Endothelial cell of umbilical vein (primary cell): ENCODE measurements at places on chromosomes 16 and 17. TPM values are rescaled to one million over a fixed set of nuclear protein-coding genes. Genes with fewer than 3 reads are reported as not detected.

- DNase-seq: no peak
Observed at GRCh38 chr16:51697454-51697853, 546.4 kb upstream of the SALL1 start.

GRCh38 chr17:82304826-82305726 is 12.3 kb downstream of the CD7 start:
- no peak for DNase-seq

- DNase-seq: no peak
Observed at GRCh38 chr17:4134721-4135120, 8.1 kb downstream of the ZZEF1 start.

GRCh38 chr16:6032438-6032837 is 934.8 kb upstream of the EEF2KMT start:
- no peak for DNase-seq

DNA sequence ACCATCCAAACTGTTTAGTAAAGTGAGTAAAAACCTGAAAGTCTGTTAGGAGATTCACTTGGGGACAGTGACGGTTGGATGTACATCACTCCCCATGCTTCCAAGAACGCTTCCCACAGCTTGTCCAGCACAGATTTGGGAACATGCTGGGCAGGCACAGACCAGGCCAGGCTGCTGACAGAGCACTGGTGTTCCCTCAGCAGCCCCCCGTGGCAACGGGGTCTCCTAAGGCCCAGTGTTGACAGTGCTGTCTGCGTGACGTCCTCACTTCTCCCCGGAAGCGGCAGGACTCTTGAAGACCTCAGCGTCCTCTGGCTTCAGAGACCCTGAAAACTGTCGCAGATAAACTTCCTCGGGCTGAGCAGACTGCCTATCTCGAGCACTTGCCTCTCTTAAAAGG is 8.9 kb upstream of the TRPV3 start:
- no peak for DNase-seq

The SOX8 gene
- 0.42 and 0.53 TPM in 2 replicates for total RNA-seq

- DNase-seq: no peak
Observed at GRCh38 chr17:2468270-2468669, 43.4 kb downstream of the METTL16 start.

GRCh38 chr17:76732734-76733617 is 4.2 kb downstream of the SRSF2 start:
- DNase-seq: no peak

The SLC16A11 gene
- total RNA-seq: 0.53 and 0.95 TPM in 2 replicates

GRCh38 chr16:66476328-66477027 is 49.4 kb downstream of the BEAN1 start:
- DNase-seq: no peak

- no peak for DNase-seq
Observed at GRCh38 chr17:40564195-40564882, 933 bp downstream of the CCR7 start.

GRCh38 chr17:18261146-18261515 is 669 bp downstream of the MIEF2 start:
- DNase-seq: peak; percentile 21

DNA sequence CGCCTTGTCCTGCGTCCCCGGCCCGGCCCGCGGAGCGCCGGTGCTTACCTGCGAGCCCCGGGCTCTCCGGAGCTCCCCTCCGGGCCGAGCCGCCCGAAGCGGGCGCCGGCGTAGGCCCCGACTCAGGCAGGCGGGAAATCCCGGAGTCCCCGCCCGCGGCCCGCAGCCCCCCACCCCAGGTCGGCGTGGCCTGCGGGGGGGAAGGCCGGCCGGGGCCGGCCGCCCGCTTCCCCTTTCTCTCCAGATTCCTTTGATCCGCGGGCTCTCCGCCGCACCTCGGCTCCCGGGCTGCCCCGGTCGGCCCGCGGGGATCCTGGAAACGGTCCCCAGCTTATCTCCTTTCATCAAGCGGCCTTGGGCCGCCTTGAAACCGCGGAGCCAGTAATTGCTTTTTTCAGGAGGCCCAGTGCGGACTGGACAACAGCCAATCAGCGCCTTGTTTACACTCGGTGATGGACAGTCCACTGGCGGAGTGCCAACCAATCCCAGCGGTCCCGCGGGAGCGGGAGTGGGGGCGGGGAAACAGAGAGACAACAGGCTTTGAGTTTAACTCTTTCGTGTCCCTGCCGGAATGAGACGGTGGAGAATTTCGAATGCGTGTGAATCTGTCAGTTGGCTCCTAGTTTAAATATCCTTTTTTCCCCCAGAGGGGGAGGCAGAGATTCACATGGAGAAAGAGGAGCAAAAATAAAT is 1.4 kb upstream of the BAHCC1 start:
- peak; percentile 99 for DNase-seq

DNA sequence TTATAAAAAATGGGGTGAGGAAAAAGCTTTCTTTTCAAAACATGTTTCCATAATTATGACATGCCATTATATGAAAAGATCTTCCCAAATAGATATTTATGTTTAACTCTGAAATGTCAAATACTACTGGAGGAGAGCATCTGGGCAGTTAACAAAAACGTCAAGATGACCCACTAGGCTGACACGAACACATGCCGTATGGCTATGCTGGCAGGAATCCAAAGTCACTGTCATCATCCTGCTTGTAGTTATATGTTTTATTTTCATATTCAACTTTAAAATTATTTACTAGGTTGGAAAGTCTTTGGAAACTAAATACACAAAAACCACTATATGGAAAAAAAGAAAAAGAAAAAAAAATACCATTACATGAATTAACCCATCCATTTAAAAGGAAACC is 27.3 kb downstream of the ANKFY1 start:
- no peak for DNase-seq

The HOXB1 gene
- not detected in 2 replicates for total RNA-seq

The GHDC gene
- 9.8 TPM in 2 replicates for total RNA-seq

The MEFV gene
- not detected in 2 replicates for total RNA-seq

DNA sequence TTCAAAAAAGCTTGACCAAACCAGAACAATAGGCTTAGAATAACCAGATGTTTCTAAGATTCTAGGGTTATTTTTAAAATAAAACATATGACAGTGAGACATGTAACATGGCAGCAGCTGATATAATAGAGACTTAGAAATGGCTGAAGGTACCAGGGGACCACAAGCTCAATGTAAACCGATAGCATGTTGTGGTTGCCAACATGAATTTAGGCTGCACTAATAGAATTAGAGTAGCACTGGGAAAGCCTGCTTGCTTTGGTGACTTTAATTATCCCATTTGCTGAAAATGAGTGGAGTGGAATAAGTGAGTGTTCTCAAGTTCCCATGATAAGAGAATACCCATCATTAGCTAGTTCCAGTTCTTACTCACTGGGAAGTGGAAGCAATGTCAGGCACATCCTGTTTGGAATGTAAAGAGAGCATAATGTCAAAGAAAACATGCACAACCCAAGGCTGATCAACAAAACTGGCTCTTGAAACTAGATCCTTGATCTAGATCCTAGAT is 621.2 kb upstream of the CDH5 start:
- DNase-seq: peak; percentile 8

DNA sequence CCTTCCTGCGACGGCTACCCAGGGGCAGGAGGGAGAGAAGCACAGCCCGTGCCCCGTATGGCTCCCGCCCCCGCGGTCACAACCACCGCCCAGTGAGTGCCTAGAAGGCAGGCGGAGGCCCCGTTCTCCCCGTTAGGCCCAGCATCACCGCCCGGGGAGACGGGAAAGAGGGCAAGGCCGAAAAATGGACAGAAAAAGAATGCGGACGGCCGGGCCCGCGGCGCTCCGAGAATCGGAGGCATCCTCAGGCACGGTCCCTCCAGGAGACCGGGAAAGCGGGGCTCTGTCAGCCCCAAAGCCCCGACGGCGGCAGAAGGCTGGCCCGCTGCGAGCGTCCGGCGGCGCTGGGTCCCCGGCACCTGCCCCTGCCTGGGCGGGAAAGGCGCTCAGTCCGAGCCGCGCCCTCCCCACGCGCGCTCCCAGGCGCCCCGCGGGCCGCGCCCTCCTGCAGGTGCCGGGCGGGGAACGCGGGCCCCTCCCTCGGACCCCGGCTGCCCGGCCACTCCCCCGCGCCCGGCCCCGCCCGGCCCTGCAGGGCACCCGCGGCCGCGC is 407 bp downstream of the MCRIP1 start:
- peak; percentile 25 for DNase-seq

The CACNG4 gene
- not detected in 2 replicates for total RNA-seq

GRCh38 chr17:12089809-12090384 is 69.2 kb downstream of the MAP2K4 start:
- DNase-seq: peak; percentile 79

- DNase-seq: peak; percentile 23
Observed at GRCh38 chr16:2516391-2517240, 2.9 kb downstream of the ATP6V0C start.

DNA sequence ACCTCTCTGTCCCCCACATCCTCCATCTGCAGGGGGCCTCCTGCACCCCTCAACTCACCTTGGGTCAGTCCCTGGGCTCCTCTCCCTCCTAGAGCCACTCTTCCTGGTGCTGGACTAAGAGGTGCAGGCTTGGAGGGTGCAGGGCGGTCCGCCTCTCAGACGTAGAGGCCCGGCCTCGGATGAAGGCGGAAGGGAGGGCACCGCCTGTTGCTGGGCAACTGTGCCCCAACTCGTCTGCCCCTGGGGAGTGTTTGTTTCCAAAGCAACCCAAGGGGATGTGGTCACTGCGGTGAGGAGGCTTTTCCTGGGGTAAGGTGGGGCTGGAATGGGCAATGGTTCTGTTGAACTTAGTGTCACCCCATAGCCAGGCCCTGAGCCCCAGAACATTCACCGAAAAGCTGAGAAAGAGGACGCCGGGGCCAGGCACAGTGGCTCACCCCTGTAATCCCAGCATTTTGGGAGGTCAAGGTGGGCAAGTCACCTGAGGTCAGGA is at the start of gene C16orf54:
Gene C16orf54 (minus strand): TSS at position 138 of the 493 bp plus-strand sequence. CDS start 1,039 bp downstream, outside the sequence.
- no peak for DNase-seq

DNA sequence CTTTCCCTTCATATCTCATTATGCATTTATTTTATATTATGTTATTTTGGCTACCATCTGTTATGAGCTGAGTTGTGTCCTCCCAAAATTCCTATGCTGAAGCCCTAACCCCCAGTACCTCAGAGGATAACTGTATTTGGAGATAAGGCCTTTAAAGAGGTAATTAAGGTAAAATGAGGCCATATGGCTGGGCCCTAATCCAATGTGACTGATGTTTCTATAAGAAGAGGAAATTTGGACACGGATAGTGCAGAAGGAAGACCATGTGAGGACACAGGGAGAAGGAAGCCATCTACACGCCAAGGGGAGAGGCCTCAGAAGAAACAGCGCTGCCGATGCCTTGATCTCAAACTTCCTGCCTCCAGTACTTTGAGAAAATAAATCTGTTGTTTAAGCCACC is 557.7 kb upstream of the CDH5 start:
- no peak for DNase-seq

The CCR7 gene
- total RNA-seq: 0.30 TPM in 1 of 2 replicates, not detected in the other

- no peak for DNase-seq
Observed at GRCh38 chr16:2200313-2200712, 3.9 kb upstream of the CASKIN1 start.

DNA sequence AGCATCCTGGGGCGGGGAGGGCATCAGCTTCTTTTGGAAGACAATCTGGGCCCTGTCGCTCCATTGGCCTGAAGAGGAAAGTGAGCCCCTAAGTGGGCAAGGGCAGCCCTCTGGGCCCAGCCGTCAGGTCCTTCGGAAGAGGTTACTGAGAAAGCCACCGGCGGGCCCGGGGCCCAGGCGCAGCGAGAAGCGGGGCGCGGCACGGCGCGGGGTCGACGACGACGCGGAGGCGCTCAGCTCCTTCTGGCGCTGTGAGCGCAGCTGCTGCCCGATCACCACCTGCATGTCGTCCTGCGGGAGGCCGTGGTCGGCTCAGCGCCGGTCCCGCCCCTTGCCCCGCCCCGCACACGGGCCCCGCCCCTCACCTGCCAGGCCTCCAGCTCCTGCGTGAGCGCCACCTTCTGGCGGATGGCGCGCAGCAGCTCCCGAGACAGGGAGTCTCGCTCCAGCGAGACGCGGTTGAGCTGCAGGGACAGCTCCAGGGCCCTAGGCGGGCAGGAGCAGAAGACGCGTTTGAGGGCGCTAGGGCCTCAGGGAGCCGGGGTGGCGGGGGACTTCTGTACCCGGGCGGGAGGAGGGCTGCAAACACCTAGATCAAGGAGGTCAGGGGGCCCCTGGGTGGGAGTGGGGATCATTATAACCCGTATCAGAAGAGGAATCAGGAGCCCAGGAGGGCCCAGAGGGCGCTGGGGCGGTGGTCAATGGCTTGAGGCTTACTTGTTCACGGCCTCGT is 4.3 kb downstream of the THOC6 start:
- peak; percentile 70 for DNase-seq

The AGRP gene
- not detected in 2 replicates for total RNA-seq

DNA sequence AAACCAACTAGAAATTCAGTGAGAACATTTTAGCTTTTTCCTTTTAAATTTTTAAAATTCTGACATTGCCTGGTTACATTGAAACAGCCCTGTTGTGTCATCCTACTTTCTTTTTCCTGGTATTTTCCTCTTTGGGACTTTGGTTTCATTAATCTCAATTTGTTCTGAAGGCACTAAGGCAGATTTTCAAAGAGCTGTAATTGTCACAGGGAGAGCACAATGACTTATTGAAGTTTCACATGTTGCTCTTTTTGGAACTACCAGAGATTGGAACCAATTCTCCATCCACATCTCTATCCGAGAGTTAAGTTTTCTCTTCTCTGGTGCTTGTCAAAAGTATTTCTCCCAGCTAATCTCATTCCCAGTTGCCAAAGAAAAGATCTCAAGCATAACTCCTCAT is 144.7 kb upstream of the TBX2 start:
- no peak for DNase-seq

The WIPF2 gene
- 29.0 and 30.4 TPM in 2 replicates for total RNA-seq

- DNase-seq: no peak
Observed at GRCh38 chr16:87762620-87763019, 3.2 kb downstream of the KLHDC4 start.

- no peak for DNase-seq
Observed at GRCh38 chr17:78774453-78774852, 7.6 kb downstream of the CYTH1 start.

DNA sequence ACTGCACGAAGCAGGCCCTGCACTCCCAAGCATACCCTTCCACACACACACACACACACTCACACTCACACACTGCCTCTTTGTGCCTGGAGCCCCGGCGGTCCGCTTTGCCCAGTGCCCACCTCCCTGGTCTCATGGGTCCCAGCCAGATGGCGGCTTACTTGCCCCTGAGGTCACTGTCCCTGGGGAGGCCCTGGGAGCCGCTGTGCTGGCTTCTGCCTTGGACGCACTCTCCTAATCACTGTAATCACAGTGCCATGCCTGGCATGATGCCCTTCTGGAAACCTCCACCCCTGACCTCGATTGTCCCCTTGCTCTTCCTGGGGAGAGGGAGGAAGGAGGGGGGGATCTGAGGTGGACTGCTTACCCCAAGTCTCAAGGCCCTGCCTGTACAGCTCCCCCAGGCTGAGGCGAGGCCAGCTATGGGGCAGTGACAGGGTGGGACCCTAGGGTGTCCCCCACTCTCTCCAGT is 36.0 kb downstream of the ARHGAP23 start:
- DNase-seq: peak; percentile 42

GRCh38 chr17:50469208-50469605 is 527 bp upstream of the CHAD start:
- DNase-seq: no peak

GRCh38 chr16:88569614-88569984 is 604 bp upstream of the ZC3H18 start:
- DNase-seq: no peak

- no peak for DNase-seq
Observed at GRCh38 chr17:65677932-65678331, 116.5 kb upstream of the AXIN2 start.

GRCh38 chr17:79360196-79360595 is 250.7 kb downstream of the RBFOX3 start:
- DNase-seq: no peak

- no peak for DNase-seq
Observed at GRCh38 chr16:67278773-67279295, 498 bp upstream of the PLEKHG4 start.

The HES7 gene
- 0.51 TPM in 1 of 2 replicates, not detected in the other for total RNA-seq

GRCh38 chr17:10060526-10060925 is 137.9 kb downstream of the GAS7 start:
- no peak for DNase-seq
